ENCODE measurements at places on chromosomes 12 and 14. TPM values are rescaled to one million over a fixed set of nuclear protein-coding genes. Genes with fewer than 3 reads are reported as not detected.

FGF23 gene
- polyA plus RNA-seq: not detected

ARG2 gene
- polyA plus RNA-seq: 11.7 TPM

ANO4 gene
- 5.6 TPM for polyA plus RNA-seq

OAS2 gene
- 30.4 TPM for polyA plus RNA-seq

GPRC5D gene
- 0.17 TPM for polyA plus RNA-seq

ITGB7 gene
- 0.95 TPM for polyA plus RNA-seq

SLC8B1 gene
- polyA plus RNA-seq: 216 TPM

NFE2 gene
- polyA plus RNA-seq: 0.13 TPM

RTN1 gene
- 5.1 TPM for polyA plus RNA-seq

FSCB gene
- polyA plus RNA-seq: not detected

KLRC2 gene
- not detected for polyA plus RNA-seq

ENO2 gene
- polyA plus RNA-seq: 113 TPM

CNTN1 gene
- 58.1 TPM for polyA plus RNA-seq

SAMD15 gene
- polyA plus RNA-seq: 2.0 TPM
